ENCODE measurements at places on chromosomes 7 and 10.

GRCh38 chr10:87668324-87669074 lies 8.8 kb downstream of the PAPSS2 start:
- no peak for DNase-seq

DNA sequence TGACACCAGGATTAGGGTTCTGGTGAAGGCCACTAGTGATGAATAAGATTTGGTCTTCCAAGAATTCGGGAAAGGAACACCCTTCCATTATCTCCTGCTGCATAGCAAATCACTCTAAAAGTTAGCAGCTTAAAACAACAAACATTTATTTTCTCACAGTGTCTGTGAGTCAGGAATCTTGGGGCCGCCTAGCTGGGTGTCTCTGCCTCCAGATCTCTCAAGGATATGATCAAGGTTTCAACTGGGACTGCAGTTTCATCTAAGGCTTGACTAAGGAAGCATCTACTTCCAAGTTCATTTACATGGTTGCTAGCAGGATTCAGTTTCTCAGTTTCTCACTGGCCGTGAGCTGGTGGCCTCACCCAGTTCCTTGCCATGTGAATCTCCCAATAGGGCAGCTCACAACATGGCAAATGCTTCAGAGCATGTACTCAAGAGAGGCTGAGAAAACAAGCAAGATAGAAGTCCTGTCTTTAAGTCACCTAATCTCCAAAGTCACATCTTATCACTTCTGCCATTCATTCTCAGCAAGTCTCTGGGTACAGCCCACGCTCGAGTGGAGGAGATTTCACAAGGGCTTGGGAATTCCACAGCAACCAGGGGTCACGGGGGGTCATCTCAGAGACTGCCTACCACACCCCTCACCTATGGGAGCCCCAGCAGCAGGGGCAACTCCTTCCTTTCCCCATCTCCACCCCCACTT lies 26.8 kb downstream of the TLX1 start:
- no peak for DNase-seq

- no peak for DNase-seq
These were observed 179.9 kb upstream of the KLF14 start for GRCh38 chr7:130913639-130914553.

DNA sequence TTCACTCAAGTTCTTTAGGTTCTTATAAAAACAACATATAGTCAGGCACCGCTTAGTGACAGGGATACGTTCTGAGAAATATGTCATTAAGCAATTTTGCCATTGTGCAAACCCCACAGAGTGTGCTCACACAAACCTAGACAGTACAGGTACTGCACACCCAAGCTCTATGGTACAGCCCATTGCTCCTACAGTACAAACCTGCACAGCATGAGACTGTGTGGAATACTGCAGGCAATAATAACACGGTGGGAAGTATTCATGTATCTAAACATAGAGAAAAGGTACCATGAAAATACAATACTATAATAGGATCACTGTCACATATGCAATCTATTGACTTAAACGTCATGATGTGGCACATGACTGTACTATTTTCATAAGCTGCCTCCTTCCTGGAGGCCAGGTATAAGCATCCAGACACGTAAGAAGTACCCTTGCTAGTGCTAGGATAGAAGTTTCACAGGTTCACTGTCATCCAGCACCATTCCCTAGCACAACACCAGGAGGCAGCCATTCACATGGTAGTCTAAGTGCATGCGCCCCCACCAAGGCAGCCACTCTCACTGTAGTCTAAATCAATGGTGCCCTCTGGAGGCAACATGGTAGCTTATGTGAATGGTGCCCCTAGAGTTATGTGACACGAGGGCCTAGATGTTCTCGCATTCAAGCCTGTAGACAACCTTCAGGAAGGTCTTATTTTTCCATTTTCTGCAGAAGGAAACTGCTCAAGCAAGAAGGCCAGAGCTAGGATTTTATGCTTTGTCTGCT lies 98.5 kb downstream of the ARHGAP22 start:
- no peak for DNase-seq

GRCh38 chr10:86599729-86600128 lies 54.6 kb upstream of the OPN4 start:
- DNase-seq = no peak

DNA sequence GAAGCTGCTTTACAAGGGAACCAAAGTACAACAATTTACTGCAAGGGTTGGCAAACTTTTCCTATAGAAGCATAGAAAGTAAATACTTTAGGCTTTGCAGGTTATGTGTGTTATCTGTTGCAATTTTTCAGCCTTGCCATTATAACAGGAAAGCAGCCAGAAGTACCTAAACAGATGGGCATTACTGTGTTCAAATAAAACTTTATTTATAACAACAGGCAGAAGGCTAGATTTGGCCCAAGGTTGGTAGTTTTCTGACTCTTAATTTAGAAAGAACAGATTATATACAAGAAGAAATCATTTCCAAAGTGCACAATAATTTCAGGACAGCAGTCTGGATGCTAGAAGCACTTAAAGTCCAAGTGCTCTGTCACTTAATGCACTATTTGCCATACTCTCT lies 307.1 kb downstream of the ANKRD7 start:
- DNase-seq = no peak

DNA sequence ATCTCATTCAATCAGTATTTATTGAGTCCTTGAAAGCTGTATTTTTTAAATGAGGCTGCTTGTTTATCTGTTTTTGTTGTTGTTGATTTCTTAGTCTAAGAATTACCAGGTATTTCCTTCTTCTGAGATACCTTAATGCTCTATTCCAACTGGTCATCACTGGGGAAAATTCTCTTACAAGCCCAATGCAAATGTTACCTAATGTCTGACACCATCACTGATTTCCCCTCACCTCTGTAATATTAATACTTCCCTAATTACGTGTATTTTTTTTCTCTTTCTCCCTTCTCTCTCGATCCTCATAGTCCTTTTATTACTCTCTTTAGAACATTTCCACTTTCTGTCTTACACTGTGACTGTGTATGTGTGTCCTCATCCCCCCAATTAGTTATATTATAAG lies 13.9 kb downstream of the HDAC9 start:
- DNase-seq = no peak

- no peak for DNase-seq
These were observed 5.0 kb downstream of the EPHB6 start for GRCh38 chr7:142859829-142860228.

GRCh38 chr7:14381936-14382335 lies 392.5 kb upstream of the ETV1 start:
- DNase-seq = no peak

DNA sequence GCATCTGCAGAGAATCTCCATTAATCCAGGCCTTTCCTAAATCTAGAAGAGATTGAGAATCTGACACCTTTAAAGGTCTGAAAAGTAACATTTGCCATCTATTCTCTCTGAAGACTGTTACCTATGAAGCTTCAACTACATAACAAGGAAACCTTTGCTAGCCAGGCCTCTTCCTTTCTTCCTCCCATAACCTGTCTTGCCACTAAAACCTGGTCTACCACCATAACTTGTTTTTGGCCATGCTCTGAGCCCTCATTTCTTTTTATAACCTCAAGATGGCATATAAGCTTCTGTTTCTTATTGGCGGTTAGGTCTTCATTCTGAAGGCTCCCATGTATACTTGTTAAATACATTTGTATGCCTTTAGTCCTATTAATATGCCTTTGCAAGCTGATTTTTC lies 348.4 kb upstream of the MEOX2 start:
- no peak for DNase-seq

- no peak for DNase-seq
These were observed 96.7 kb downstream of the PARP12 start for GRCh38 chr7:139965942-139966628.

DNA sequence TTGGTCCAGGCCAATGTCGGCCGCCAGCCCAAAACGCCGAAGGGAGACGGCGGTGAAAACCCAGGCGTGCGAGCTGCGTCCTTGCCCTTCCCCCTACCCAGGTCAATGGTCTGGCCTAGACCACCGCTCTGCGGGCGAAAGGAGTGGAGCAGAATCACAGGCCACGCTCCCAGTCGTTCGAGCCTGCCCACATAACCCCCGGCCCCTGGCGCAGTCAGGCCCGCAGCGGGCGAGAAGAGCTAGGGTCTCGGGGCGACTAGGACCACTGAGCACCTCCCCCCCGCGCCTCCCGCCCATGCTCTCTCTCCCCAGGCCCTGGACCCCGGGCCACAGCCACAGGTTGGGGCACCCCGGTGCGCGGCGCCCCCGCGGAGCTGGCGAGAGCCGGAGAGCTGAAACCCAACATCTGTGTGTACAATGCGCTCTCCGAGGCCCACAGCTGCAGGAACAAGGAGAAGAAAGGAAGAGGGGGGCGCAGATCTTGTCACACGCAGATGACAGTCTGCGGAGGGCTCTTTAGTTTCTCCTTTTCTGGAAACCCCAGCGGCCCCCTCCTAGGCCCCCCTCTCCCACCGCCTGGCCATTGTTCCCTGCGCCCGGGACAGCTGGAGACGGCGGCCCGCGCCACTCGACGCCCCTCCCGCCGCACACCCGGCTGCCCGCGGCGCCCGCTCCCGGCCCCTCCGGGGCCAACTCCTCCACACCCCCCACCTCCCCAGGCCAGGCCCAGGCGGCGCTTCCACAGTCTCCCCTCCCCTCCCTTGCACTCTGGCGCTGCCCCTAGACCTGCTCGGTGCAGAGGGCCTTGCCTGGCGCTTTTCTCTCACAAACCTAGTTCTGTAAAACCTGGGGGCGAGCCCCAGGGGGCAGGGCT lies 355.0 kb downstream of the DNAJB6 start:
- no peak for DNase-seq

- no peak for DNase-seq
These were observed 2.2 kb downstream of the TMEM120A start for GRCh38 chr7:75992083-75992755.

GRCh38 chr7:19026888-19027287 lies 90.5 kb downstream of the TWIST1 start:
- no peak for DNase-seq

- DNase-seq = peak; percentile 33
These were observed 491.3 kb downstream of the RPS24 start for GRCh38 chr10:78524941-78525340.

DNA sequence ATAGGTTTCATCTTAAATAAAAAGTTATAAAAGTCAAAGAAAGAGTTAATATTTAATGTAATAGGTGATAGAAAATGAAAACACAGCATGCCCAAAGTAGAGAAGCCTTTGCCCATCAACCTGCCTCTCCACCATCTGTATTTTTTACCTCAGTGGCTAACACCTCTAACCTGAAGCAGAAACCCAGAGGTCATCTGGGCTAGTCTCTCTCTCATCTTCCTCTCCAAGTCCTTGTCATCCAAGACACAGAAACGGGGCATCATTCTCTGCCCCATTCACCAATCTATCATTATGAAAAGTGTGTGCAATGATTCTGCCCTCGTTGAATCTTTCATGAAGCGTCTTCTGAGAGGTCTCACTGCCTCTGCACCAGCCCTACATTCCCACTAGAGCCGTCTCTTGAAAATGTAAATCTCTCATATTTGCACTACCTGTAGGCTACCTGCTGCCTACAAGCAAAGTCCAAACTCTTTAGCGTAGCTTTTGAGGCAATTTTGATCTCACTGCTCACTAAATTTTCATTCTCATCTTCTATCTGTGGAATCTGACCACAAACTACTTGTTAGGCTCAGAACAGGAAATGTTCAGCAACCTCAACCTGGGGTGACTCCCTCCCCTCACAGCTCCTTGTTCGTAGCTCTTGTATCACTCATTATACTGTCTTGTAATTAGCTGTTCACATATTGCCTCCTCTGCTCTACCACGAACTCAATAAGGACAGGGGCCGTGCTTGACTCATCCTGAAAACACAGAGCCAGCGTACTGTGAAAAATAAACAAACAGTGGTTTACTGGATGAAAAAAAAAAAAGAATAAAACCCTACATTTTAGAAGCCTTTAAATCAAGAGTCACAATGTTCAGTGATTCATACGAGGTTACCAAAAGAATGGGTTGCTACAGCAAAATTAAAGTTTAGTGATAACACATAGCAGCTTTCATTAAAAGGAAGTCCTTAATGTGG lies 83.1 kb downstream of the CTNNA3 start:
- no peak for DNase-seq

DNA sequence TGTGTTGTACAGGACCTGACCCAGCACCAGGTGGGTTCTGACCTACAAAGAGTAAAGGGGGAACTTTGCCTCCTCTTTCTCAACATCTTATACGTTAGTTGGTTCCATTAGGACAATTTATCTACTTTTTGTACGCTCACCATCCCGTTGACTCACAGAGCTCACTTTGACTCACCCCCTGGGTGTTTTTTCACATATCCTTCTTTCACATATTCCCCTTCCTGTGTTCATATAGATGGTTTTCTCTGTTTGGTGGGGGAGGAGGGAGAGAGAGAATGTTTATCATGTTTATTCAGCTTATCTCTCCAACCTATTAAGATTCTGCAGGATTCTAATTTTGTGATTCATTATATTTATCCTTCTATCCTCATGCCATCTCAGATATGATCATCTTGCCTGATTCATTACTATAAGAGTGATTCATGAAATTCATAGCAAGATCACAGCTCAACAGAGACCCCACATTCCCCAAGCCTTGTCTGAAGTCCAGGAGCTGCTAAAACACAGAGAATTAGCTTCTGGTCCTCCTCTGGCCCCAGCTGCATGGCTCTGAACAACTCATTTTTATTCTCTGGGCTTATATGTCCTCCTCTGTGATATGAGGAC lies 37.2 kb downstream of the PRSS2 start:
- no peak for DNase-seq

- DNase-seq = no peak
These were observed 275.7 kb downstream of the XPNPEP1 start for GRCh38 chr10:109647627-109648026.

GRCh38 chr10:75042292-75042974 lies 69.0 kb upstream of the SAMD8 start:
- no peak for DNase-seq

- DNase-seq = no peak
These were observed 100.2 kb downstream of the COL13A1 start for GRCh38 chr10:69901628-69902505.

DNA sequence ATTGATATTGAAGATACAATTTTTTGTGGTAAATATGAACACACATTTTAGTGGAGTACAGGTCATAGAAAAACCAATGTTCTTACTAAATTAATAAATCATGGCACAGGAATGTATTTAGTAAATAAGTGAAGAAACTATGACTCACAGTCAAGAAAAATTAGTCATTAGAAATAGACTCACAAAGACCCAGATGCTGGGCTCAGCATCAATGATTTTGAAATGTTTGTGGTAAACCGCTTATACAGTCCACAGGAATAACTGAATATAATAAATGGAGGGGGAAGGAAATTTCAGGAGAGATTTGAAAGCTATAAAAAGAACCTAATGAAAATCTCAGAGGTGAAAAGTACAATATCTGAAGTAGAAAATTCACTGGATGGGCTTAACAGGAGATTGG lies 138.3 kb upstream of the ADCY1 start:
- no peak for DNase-seq

DNA sequence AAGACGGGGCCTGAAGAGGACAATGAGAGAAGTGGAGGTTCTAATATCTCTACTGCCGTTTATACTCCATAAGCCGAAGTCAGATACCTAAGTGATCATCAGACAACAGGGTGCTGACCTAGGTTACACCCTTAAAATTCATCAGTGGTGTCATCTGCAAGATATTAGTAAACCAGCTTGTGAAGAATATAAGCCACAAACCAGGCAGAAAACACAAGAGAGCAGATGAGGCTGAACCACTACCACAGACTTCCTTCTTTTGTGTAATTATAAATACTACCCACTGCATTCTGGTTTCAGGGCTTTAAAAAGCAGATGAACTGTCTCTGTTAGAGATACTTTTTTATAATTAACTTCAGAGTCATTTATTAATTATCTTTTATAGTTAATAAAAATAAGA lies 69.0 kb upstream of the LRRC17 start:
- no peak for DNase-seq
